CD4-positive, alpha-beta memory T cell (primary cell): ENCODE measurements at places on chromosomes 2 and 18. TPM values are rescaled to one million over a fixed set of nuclear protein-coding genes. Genes with fewer than 3 reads are reported as not detected.

The GTF3C2 gene
- total RNA-seq: 82.9 TPM

The B3GNT7 gene
- not detected for total RNA-seq

- H3K27me3 ChIP-seq: no peaks in the 10 kb centered on the region
- H3K4me3 ChIP-seq: no peak overlapping the region
- H3K27ac ChIP-seq: no peak overlapping the region
- no peaks in the 10 kb centered on the region for H3K4me1 ChIP-seq
- no peaks in the 10 kb centered on the region for H3K36me3 ChIP-seq
- DNase-seq: no peak
These were observed 6.2 kb upstream of the CNTNAP5 start for GRCh38 chr2:124018890-124019289.

GRCh38 chr2:88622307-88622706 is 5.0 kb downstream of the EIF2AK3 start:
- H3K27ac ChIP-seq: no peak overlapping the region
- H3K27me3 ChIP-seq: no peaks in the 10 kb centered on the region
- no peak for DNase-seq
- no peaks in the 10 kb centered on the region for H3K36me3 ChIP-seq
- H3K4me1 ChIP-seq: peaks cover 27% of the 10 kb centered on the region

GRCh38 chr2:109020217-109020637 is 31.2 kb upstream of the EDAR start:
- peaks cover 11% of the 10 kb centered on the region for H3K4me1 ChIP-seq
- no peak overlapping the region for H3K27ac ChIP-seq
- H3K27me3 ChIP-seq: no peaks in the 10 kb centered on the region

DNA sequence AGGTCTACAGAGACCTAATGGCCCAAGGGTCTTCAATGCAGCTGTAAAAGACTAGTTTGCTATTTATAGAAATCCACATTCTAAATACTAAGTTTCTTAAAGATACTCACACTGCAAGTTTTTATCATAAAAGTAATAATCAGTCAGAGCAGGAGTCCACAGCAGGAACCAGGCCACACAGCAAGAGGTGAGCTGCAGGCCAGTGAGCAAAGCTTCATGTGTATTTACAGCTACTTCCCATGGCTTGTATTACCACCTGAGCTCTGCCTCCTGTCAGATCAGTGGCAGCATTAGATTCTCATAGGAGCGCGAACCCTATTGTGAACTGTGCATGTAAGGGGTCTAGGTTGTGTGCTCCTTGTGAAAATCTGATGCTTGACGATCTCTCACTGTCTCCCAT is 6.7 kb upstream of the SCN9A start:
- no peak overlapping the region for H3K27ac ChIP-seq
- no peak overlapping the region for H3K4me3 ChIP-seq
- no peaks in the 10 kb centered on the region for H3K36me3 ChIP-seq
- no peaks in the 10 kb centered on the region for H3K4me1 ChIP-seq
- no peak for DNase-seq

GRCh38 chr2:26651470-26651771 is 10.3 kb upstream of the CIB4 start:
- no peak for DNase-seq
- H3K27ac ChIP-seq: no peak overlapping the region
- H3K36me3 ChIP-seq: no peaks in the 10 kb centered on the region
- no peak overlapping the region for H3K4me3 ChIP-seq

- no peaks in the 10 kb centered on the region for H3K4me1 ChIP-seq
- no peak for DNase-seq
- no peaks in the 10 kb centered on the region for H3K36me3 ChIP-seq
- H3K27ac ChIP-seq: no peak overlapping the region
- H3K4me3 ChIP-seq: no peak overlapping the region
These were observed 705.3 kb downstream of the SOCS6 start for GRCh38 chr18:70994116-70994515.

- H3K27me3 ChIP-seq: no peaks in the 10 kb centered on the region
- H3K36me3 ChIP-seq: no peaks in the 10 kb centered on the region
- no peaks in the 10 kb centered on the region for H3K4me1 ChIP-seq
These were observed 80.1 kb upstream of the ARL5A start for GRCh38 chr2:151908204-151908882.

- peaks cover 8% of the 10 kb centered on the region for H3K4me1 ChIP-seq
- H3K27ac ChIP-seq: no peak overlapping the region
- no peaks in the 10 kb centered on the region for H3K36me3 ChIP-seq
- peaks cover 29% of the 10 kb centered on the region for H3K27me3 ChIP-seq
These were observed 14.5 kb upstream of the SIX3 start for GRCh38 chr2:44926957-44927356.
